ENCODE measurements at places on chromosomes 1 and 21.

GRCh38 chr1:234913278-234913649, 215.4 kb downstream of the TOMM20 start:
- no peak for DNase-seq

- DNase-seq = no peak
Measured at GRCh38 chr1:25031966-25032667, 102.0 kb upstream of the RUNX3 start.

GRCh38 chr1:228396770-228397662, 9.6 kb downstream of the TRIM11 start:
- no peak for DNase-seq

GRCh38 chr1:153659175-153659534, 652 bp downstream of the SNAPIN start:
- DNase-seq = no peak

- DNase-seq = no peak
Measured at GRCh38 chr1:201766131-201766866, 62.7 kb upstream of the IPO9 start.

DNA sequence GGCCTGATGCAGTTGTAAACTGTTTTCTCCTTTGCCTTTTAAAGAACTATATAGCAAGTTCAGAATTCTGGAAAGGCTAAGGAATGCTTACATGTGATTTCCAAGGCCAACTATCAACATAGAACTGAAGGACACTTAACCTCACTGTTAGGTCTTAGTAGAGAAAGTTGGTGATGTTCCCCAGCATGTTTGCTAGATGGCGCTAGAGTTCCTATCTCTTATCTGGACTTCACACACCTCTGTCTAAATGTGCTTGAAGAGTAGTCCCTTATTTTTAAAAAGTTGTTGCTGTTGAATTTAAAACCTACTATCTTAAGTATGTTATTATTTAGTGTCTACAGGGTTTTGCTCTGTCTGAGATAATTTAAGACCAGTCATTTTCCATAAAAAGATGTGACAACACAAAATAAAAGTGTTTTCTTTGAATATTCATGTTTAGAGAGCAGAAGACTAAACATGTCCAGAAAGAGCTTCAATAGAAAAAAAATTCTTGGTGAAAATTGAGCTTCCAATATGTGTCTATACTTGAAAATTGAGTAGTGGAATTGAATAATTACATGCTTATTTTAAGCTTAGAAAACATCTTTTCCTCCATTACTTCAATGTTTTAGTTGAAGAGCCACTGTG, 237.3 kb downstream of the S1PR1 start:
- no peak for DNase-seq

All from Panc1 (cell line).